ENCODE measurements at places on chromosomes 5 and 9.

GRCh38 chr9:83061990-83062650 lies 822 bp downstream of the RASEF start:
- peak; percentile 26 for DNase-seq

DNA sequence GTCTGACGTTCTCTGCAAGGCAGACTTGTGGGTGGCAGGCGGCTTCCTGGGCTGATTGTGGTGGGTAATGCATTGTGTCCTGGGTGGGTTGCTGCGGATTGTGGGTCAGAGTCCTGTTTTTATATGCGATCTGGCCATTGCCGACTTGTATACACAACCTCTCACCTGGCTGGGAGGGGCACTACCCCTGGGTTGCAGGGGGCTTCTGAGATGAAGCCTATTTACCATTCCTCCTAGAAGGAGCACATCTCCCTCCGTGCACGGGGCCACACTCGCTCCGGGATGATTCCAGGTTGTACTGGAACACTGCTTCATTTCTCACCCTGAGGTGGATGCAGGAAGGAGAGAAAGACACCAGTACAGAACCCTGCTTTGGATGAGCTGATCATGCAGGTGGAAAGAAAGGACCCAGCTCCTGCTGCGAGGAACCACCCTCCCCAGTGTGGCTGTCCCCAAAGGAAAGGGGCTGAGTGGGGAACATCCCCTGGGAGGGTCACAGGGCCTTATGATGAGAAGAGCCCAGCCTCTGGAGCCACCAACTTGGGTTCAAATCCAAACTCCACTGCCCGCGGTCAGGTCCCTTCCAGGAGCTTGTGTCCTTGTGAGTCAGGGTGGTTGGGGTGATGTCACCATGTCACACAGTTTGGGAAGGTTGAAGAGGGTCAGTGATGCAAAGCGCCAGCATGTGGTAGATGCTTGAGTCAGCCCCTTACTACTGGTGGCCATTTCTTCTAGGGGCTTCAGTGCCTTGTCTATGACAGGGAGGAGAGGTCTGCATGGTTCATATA lies 151.8 kb upstream of the COL5A1 start:
- DNase-seq = no peak

GRCh38 chr9:127876026-127876763 lies 1.3 kb downstream of the AK1 start:
- peak; percentile 65 for DNase-seq

- DNase-seq = no peak
Observed at GRCh38 chr9:113892861-113893491, 16.9 kb downstream of the ZNF618 start.

DNA sequence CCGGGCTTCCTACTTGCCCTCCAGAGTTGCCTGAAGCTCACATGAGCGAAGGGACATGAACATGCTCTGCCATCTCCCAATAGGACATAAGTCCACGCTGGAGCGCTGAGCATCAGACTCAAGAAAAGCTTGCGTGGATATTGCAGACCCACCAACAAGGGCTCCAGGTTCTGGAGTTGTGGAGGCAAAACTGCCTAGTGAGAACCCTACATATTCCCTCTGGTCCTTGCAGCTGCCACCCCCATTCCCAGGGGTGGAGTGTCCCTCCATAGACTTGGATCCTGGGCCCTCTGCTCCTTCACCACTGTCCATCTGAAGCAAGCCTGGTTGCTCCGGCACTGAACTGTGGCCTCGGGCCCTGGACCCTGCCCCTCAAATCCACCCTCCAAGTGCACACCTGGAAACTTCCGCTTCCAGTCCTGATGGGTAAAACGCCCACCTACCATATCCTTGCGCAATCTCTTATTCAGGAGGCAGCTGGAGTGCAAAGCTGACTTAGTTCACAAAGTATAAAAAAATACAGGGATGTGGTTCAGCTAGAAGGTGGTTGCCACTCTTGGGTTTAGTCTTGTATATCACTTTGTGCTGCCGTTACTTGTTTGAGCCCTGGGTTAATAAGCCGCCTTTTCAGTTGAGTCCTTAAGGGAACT lies 28.0 kb downstream of the HRH2 start:
- DNase-seq = no peak

DNA sequence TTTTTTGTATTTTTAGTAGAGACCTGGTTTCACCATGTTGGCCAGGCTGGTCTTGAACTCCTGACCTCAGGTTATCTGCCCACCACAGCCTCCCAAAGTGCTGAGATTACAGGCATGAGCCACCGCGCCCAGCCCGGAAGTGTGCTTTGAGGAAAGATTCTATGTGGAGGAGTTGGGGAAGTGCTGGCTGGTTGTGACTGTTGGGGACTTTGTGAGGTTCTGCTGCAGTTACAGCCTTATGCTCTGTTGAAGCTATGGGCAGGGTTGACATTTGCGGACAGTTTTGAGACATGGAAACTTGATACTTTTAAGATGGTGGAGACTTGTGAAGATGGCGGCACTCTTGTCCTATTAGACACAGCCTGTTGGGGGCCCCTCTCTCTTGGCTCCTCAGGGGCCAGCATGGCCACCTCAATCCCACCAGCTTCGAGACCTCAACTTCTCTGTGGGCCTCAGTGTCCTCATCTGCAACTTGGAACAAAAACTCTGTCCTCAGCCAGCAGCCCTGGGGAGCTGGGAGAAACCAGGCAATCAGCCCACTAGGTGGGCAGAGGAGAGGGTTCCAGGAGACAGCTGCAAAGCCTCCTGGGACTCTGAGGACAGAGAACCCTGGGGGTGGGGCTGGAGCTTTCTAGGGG lies 24.9 kb downstream of the C9orf50 start:
- no peak for DNase-seq

Data from DMS79 (cell line).